ENCODE measurements at places on chromosomes 2 and 18.

GRCh38 chr18:37987901-37988300 is 422.3 kb upstream of the CELF4 start:
- DNase-seq, result no peak

DNA sequence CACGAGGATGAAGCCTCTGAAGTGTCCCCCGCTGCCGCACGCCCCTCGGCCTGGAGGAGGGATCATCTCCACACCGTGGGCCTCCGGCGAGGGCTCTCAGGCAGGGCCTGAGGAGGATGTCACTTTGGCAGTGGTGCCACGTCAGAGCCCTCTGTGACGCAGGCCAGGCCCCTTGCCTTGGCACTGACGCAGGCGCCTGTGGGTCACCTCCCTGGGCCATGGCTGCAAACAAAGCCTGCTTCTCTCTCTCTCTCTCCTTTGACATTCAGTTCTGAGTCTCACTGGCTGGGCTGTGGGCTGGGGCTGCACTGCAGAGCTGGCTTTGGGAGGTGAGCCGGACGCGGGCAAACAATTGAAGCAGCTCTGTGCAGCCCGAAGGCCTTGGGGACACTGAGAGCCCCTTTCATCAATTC is 273.7 kb downstream of the TWIST2 start:
- no peak for DNase-seq

DNA sequence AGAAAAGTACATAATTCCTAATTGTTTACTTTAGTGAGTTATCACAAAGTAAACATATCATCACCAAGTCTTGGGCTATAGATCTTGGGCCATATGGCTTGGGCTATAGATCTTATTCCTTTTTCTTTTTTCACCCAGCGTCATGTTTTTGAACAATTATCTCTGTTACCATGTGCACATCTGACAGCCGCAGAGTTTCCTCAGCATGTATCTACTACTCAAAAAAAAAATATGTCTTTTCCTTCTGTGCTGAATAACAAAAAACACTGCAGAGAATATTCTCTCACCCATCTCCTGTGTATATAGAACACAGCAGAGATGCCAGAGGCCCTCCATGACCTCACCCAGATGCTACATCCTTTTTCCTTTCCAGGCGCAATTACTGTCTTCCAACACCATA is 76.2 kb upstream of the MYO3B start:
- DNase-seq, result no peak

DNA sequence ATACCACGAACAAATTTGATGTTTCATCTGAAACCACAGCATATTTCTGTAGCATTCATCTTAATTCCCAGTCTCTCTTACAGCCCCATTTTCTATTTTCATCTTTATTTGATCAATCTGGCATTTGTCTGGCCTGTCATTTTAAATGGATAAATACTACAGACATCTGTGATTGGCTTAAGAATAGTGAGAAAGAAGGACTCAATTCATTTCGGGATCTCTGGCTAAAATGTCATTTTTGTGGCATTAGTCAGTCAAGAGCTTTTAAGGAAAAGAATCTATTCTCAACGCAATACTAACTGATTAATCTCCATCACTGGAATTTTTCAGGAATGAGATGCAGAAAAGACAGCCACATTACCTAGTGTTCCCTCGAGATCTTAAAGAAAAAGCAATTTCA is 585.9 kb downstream of the IRS1 start:
- DNase-seq, result no peak

Data from stimulated activated CD8-positive, alpha-beta memory T cell treated with anti-CD3 and anti-CD28 coated beads, Interleukin-2, amount 100 ng/mL, for 48 hours (primary cell).